ENCODE measurements at places on chromosomes 6 and 20.
A peak's percentile ranks its signal among the peaks of the same experiment; 100 is the strongest.

- no peak for DNase-seq
These were observed 70.5 kb downstream of the NCOA3 start for GRCh38 chr20:47572105-47572729.

DNA sequence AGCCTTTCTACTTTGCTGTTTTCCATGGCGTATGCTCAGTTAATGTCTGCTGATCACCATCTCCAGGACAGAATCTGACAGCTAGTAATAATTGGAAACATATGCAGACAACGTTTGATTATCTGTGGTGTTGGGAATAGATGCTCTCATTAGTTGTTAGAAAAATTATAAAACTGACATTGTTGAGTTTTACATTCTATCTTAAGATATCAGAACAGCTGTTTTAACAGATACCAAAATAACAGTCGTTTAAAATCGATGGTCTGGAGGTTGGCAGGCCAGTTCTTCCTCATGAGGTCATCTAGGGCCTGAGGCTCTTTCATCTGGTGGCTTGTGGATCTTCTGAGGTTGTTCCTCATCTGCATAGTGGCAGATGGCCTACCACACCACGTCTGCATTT is 137.6 kb downstream of the AIG1 start:
- peak; percentile 65 for DNase-seq

- no peak for DNase-seq
These were observed 216.5 kb upstream of the CST7 start for GRCh38 chr20:24732599-24732998.

DNA sequence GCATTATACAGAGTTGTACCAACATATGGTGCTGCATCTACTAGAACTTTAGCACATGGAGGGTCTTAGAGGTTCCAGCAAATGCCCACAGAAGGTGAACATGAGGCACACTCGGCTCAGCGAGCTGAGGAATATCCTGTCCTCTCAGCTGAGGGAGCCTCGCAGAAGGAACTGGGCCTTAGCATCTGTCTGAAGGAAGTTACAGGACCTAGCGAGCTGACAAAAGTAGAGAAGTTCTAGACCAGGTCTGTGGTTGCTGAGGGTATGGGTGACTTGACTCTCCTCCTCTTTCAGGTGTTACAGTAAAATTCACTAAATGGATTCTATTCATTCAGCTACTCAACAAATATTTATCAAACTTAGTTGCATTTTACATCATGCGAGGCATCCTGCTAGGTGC is 157.2 kb downstream of the ZDHHC14 start:
- no peak for DNase-seq

DNA sequence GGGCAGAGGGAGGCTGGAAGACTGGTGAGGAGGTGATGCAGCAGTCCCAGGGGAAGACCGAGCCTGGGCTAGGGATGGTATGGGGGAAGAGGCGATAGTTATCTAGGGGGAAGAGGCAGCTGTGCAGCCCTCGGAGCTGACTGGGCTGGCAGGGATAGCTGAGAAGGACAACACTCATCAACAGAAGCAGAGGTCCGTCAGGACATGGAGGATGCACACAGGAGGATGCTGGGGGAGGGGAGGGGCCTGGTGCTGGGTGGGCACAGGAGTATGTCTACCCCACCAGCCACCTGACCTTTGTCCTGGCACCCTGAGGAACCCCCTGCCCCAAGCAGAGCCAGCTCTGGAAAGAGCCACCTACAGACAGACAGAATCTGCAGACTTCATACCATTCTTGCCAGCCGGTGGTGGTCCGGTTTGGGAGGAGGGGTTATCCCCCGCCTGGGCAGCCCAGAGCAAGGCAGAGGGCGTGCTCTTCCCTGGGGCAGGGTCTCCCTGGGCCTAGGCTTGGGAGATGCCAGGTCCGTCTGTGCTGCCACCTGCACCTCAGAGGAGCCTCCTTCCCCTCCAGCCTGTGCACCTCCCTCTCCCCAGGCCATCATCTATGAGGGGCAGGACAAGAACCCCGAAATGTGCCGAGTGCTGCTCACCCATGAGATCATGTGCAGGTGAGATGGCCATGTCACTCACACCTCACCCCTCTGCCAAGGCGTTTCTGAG is 14.9 kb downstream of the EBF4 start:
- DNase-seq: no peak

GRCh38 chr6:169370054-169370453 is 116.4 kb upstream of the THBS2 start:
- DNase-seq: no peak

GRCh38 chr6:36460916-36461315 is 18.1 kb downstream of the KCTD20 start:
- no peak for DNase-seq

- DNase-seq: no peak
These were observed 41.1 kb upstream of the ZNF831 start for GRCh38 chr20:59122566-59122919.

GRCh38 chr6:144331491-144331969 is 46.4 kb downstream of the UTRN start:
- DNase-seq: no peak

DNA sequence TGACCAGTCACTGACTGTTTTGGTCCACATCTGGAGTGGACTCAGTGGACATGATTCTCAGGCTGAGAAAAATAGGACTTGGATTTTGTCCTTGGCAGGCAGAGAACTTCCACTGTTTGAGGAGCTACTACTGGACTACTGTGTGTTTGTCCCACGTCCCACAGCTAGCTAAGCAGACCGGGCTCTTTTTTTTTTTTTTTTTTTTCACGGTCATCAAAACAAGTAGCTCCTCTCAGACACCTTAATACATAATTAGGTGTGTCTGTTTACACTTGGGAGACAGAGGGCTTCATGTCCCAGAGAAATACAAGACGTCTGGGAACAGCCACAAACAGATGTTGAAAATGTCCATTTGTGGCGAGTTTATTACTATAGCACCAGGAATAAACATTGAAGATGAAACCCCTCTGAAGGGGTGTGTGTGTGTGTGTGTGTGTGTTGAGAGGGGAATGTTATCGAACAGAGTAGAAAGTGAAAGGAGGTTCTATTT is 155.0 kb upstream of the SUPT3H start:
- DNase-seq: no peak

Measured in MV-4-11 (cell line).